ENCODE measurements at places on chromosomes 4 and X.

- no peak for DNase-seq
These were observed 218.7 kb downstream of the MAPK10 start for GRCh38 chr4:86141161-86141560.

GRCh38 chrX:24646745-24647182 lies 383 bp downstream of the PCYT1B start:
- DNase-seq = no peak

GRCh38 chr4:25901030-25901430 lies 13.0 kb upstream of the SMIM20 start:
- DNase-seq = no peak

- DNase-seq = no peak
These were observed 791.7 kb upstream of the AGA start for GRCh38 chr4:178233906-178234305.

Data from Calu3 (cell line).